ENCODE measurements at places on chromosomes 16 and 17.

DNA sequence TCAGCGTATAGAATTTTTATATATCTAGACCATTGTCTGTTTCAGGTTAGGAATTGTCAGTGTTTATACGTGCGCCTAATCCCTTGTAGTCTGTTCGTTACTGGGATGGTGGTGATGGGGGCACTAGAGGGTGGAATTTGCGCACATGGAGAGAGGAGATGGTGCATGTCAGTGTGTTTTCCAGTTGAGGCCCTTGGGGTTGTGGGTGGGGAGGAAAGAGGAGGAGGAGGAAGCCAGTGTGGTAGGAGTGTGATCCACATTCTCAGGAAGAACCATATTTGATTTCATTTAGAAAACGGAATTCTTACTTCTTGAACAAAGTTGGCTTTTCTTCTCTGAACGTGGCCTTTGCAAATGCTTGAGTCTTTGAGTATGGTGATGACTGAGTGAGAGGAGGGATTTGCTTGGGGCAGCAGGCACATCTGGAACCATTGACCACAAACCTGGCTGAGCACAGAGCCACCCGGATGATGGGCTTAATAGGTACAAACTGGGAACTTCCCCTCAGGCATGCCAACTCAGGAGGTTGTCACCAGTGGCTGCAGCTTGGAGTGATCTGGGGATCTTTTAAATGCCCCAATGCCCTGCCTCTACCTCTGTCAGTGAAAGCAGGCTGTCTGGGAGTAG lies 98.9 kb downstream of the PRKCB start:
- no peak for DNase-seq

DNA sequence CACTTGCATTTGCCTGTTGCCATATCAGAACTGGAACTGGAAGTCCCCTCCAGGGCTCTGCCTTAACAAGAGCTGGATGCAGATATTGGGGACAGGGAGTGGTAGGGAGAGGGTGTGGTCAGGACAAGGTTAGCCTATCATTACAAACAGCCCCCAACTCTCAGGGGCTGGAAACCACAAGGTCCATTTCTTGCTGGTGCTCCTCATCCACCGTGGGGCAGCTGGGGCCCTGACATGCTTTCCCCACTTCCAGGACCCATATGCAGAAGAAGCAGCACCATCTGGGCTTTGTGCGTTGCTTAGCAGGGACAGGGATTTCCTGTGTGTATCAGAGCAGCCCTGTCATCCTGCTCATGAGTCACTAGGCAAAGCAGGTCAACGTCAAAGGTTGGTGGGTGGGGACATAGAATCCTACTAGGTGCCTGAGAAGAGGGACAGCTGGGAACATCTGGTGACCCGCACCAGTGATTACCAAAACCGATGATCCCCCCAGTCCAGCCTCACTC lies 26.9 kb downstream of the RGS9 start:
- no peak for DNase-seq

GRCh38 chr17:7439462-7440112 lies at the start of gene FGF11:
FGF11 (plus strand) TSS chr17:7439512; CDS start chr17:7439621, 109 bp downstream.
- peak; percentile 72 for DNase-seq

GRCh38 chr16:89422905-89423630 lies 67.3 kb downstream of the ANKRD11 start:
- DNase-seq = no peak

- no peak for DNase-seq
Measured at GRCh38 chr17:74019271-74019670, 184.2 kb upstream of the RPL38 start.

DNA sequence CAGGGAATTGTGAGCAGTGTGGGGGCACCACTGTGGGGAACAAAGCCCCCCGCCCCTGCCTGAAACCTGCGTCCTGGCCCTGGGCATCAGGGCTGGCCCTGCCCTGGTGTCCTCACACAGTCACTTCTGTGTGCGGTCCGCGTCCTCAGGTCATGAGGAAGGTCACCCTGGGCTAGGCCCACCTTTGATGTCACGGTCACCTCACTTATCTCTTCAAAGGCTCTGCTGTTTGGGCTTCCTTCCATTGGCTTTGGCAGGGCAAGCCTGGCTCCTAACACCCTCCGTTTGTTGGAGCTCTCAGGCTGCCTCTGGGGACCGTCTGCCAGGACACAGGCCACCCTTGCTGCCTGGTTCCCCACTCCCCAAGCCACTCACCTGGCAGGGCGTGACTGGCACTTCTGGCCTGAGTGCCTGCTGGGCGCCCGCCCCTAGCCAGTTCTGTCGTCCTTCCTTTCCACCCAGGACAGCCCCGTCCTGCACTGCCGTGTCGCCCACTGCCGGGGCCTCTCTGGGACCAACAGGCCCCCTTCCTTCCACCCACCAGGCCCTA lies 8.8 kb downstream of the CENPX start:
- no peak for DNase-seq

DNA sequence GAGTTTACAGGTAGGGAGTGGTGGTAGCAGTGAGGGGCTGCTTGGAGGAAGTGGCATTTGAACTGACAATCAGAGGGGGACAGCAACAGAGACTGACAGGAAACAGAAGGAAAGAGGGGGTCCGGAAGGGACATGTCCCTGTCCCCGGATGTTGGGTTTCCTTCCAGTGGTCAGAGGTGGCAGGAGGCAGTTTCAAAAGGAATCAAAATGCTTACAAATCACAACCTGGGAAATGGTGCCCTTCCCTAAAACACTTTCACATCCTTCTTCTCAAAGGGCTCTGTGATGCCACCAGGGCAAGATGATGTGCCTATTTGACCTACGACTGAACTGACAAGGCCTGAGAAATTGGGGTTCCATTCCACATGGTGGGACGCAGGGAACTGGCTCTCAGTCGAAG lies 19.7 kb downstream of the ADGRG1 start:
- no peak for DNase-seq

GRCh38 chr17:6940186-6940649 lies 55.6 kb upstream of the ALOX12 start:
- DNase-seq = no peak

GRCh38 chr17:78888941-78889518 lies 14.0 kb downstream of the CEP295NL start:
- DNase-seq = no peak

GRCh38 chr17:72053449-72053848 lies 67.4 kb upstream of the SOX9 start:
- peak; percentile 9 for DNase-seq

GRCh38 chr17:74530831-74531150 lies 484 bp downstream of the CD300LB start:
- no peak for DNase-seq

DNA sequence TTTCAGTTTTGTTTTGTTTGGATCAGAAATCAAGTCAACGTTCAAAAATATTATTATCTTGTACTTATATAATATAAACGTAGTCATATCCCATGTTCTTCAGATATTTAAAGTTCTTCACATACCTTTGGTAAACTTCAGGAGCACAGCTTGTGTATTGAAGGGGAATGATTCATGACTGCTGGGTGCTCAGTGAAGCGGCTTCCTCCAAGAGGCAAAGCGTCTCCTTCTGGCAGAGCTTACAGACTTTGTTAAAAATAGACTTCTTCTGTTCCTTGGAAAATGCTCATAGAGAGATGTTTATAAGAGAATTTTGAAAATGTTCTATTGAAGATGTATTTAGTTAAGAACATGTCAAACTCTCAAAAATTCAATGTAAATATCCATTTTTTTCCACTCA lies 155.6 kb upstream of the CNTNAP4 start:
- DNase-seq = no peak

- DNase-seq = peak; percentile 51
Measured at GRCh38 chr16:57446531-57447185, 527 bp downstream of the CIAPIN1 start.

GRCh38 chr16:9412915-9413264 lies 321.4 kb downstream of the HAPSTR1 start:
- no peak for DNase-seq

DNA sequence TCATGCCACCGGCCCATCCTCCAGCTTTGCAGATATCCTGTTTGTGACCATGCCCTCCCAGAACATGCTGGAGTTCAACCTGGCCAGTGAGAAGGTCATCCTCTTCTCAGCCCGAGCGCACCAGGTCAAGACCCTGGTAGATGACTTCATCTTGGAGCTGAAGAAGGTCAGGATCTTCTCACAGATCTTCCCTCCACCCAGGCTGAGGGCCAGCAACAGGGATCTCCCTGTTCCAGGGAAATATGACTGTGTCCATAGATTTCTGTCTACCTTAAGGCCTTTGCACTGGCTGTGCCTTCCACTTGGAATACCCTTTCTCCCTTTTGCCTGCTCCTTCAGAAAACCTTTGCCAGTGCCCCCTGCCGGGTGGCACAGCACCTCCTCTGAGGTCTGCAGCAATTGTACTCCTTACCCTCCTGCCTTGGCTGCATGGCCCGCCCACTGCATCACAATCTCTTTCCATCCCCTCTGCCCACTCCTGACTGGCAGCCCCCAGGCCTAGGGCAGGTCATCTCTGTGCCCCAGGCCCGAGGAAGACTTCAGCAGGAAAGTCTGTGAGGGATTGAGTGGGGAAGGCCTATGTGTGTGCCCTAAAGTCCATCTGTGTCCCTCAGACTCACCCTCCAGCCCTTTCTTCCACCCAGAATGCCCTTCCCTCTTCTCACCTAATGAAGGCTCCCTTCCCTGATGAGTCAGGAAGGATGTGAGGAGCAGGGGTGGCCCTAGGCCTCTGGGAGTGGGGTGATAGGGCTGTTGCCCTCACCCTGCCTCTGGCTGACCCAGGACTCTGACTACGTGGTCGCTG lies 27.3 kb upstream of the ALKBH5 start:
- DNase-seq = no peak

GRCh38 chr17:60493847-60494321 lies 32.2 kb downstream of the APPBP2 start:
- DNase-seq = no peak

- DNase-seq = no peak
Measured at GRCh38 chr17:34862384-34862783, 98.9 kb downstream of the CCT6B start.

DNA sequence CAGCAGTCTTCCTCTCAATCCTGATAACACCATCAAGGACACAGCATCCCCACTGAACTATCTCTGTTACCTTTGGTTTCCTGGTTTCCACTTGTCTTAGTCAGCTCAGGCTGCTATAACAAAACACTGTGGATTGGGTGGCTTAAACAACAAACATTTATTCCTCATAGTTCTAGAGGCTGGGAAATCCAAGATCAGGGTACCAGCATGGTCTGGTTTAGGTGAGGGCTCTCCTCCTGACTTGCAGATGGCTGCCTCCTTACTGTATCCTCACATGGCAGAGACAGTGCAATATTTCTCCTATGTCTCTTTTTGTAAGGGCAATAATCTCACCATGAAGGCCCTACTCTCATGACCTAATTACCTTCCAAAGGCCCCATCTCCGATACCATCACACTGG lies 103.2 kb upstream of the AXIN2 start:
- no peak for DNase-seq

- no peak for DNase-seq
Measured at GRCh38 chr16:81940781-81941560, 70.3 kb downstream of the SDR42E1 start.

DNA sequence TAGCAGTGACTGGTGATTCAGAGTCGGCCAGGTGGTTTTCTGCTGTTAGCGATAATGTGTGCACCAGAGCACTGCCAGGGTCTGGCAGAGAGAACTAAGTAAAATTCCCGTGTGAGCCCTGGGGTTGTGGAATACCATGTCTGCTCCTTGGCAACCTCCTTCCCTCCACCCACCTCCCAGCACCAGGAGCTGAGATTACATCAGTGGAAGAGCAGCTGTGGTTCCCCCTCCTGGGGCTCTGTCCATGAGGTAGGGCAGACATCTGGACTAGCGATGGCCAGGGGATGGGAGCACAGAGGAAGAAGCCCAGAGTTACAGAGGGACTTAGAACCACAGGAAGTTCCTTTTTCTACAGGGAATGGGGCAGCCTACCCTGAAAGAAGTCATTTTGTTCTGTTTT lies 15.8 kb downstream of the CLEC10A start:
- no peak for DNase-seq

DNA sequence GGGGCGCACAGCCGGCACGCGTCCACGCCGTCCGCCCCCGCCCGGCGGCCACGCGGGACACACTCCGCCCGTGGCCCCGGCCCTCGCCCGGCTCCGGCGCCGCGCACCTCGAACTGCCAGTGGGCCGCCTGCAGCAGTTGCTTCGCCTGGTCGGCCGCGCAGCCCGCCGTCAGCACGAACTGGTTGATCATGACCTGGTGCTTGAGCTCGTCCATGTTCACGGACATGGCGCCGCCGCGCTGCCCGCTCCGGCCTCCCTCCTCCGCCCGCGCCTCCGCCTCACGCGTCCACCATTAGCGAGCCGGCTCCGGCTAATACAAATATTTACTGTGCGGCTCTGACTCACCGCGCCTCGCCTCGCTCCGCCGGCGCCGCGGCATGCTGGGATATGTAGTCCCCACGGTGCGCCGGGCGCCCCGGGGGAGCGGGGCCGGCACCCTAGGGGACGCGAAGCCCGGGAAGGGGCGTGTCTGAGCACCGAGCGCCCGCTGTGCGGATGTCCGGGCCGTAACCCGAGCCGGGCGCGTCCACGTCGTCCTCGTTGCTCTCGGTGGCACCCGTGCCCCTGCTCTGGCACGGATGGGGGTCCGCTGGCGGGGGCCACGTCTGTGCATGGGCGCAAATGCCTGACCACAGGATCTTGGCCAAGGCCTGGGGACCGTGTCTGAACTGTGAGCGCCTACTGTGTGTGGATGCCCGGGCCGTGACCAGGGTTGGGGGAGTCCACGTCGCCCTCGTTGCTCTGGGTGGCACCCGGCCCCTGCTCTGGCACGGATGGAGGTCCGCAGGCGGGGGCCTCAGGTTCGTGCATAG lies at the start of gene UBALD1:
Gene UBALD1, minus strand, starts transcription at position 318 of the 813 bp plus-strand sequence. Its CDS starts 91 bp downstream, at position 227.
- DNase-seq = peak; percentile 91

GRCh38 chr17:1643999-1644492 lies 1.5 kb downstream of the SCARF1 start:
- DNase-seq = peak; percentile 66

GRCh38 chr17:4721203-4722135 lies 9.8 kb upstream of the MED11 start:
- no peak for DNase-seq

DNA sequence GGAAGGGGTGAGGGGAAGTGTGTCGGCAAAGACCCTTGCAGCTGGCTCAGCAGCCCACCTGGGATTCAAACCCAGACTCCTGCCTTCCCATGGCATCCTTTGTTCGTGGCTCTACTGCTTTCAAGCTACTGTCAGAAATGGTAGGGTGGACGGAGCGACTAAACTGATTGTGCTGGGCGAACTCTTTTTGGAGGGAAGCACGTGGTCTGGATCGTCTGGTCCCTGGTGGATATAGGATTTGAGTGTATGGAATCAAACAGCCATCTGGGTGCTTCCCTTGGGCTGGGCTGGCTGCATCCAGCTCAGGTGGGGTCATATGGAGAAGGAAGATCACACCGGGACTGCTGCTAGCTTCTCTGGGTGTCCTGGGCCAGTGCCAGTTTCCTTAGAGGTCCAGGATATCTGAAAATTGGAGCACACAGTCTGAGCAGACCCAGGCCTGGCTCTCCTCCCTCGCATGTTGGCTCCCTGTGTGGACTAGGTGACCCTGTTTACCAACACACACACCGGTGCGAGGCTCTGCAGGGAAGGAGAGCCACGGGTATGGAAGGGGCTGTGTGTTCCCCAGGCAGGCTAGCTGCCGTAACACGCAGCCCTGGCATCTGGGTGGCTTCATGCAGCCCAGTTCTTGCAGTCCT lies 8.6 kb downstream of the CMIP start:
- DNase-seq = no peak

GRCh38 chr17:17696085-17696484 lies 14.8 kb downstream of the RAI1 start:
- no peak for DNase-seq

- DNase-seq = no peak
Measured at GRCh38 chr17:74565126-74565525, 2.2 kb downstream of the CD300H start.
